ENCODE measurements at places on chromosomes 5 and 9. TPM values are rescaled to one million over a fixed set of nuclear protein-coding genes. Genes with fewer than 3 reads are reported as not detected.

GRCh38 chr5:178674334-178674733, 47.5 kb upstream of the CLK4 start:
- no peaks in the 10 kb centered on the region for H3K36me3 ChIP-seq
- H3K27ac ChIP-seq = no peak overlapping the region
- H3K4me3 ChIP-seq = no peak overlapping the region
- H3K4me1 ChIP-seq = no peaks in the 10 kb centered on the region
- H3K27me3 ChIP-seq = peaks cover 17% of the 10 kb centered on the region
- no peak for DNase-seq

GRCh38 chr9:85079349-85079748, 409.8 kb downstream of the NTRK2 start:
- no peak overlapping the region for H3K4me3 ChIP-seq
- H3K4me1 ChIP-seq = no peaks in the 10 kb centered on the region
- no peak for DNase-seq
- H3K36me3 ChIP-seq = no peaks in the 10 kb centered on the region

VCAN gene
- total RNA-seq = 1.2 TPM

BRD9 gene
- total RNA-seq = 22.9 TPM

DNA sequence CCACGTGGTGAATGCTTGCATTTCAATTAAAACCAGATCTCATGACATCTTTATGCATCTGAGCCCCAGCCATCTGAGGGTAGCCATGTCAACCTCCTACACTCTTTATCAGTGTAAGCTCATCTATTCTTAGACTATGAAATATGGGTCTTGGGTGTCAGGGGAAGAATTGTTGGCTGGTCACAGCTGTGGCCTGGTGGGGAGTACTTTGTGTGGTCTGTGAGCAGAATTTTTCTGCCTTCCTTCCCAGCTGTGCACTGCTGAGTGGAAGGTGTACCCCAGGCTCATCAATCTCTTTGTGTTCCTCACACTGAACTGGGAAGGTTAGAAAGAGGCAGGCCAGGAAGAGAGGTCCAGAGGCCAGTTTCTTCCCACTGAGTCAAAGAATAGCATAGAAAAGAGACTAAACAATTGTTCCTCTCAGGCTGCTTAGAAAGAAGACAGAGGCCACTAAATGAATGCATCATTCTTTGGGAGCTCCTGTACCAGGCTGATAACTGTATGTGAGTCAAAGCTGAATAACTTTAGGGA, 202.7 kb upstream of the RGMB start:
- H3K4me3 ChIP-seq = no peak overlapping the region
- no peak overlapping the region for H3K27ac ChIP-seq
- H3K4me1 ChIP-seq = no peaks in the 10 kb centered on the region
- H3K27me3 ChIP-seq = no peaks in the 10 kb centered on the region

ZNF354B gene
- 10.3 TPM for total RNA-seq

- no peaks in the 10 kb centered on the region for H3K4me1 ChIP-seq
- no peak for DNase-seq
- no peak overlapping the region for H3K27ac ChIP-seq
- peaks cover 25% of the 10 kb centered on the region for H3K27me3 ChIP-seq
- H3K4me3 ChIP-seq = no peak overlapping the region
- no peaks in the 10 kb centered on the region for H3K36me3 ChIP-seq
Measured at GRCh38 chr9:88258024-88258423, 119.7 kb upstream of the SPATA31C2 start.

MSX2 gene
- not detected for total RNA-seq

ARAP3 gene
- total RNA-seq = not detected

IL3 gene
- total RNA-seq = not detected

DNA sequence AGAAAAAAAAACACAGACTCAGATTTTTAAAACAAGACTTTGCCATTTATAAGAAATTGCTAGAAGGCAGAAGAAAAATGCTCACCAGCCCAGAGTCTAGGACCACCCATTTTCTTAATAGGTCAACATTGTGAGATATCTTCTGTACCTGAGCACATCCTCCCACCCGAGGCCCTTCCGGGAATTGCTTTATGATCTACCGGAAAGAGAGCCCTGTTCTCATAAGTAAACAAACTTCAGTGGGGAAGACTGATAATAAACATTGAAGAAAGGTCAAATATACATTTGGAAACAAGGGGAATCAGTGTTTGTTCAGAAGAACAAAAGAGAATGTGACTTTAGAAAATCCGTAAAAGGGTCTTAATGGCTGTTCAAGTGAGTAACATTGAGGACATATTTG, 44.4 kb downstream of the PRKACG start:
- peaks cover 65% of the 10 kb centered on the region for H3K4me1 ChIP-seq
- no peaks in the 10 kb centered on the region for H3K27me3 ChIP-seq
- H3K27ac ChIP-seq = peak overlapping the region; percentile 50
- no peak overlapping the region for H3K4me3 ChIP-seq
- H3K36me3 ChIP-seq = no peaks in the 10 kb centered on the region

- no peaks in the 10 kb centered on the region for H3K4me1 ChIP-seq
- no peak overlapping the region for H3K4me3 ChIP-seq
- H3K27me3 ChIP-seq = no peaks in the 10 kb centered on the region
- H3K36me3 ChIP-seq = no peaks in the 10 kb centered on the region
- DNase-seq = no peak
Measured at GRCh38 chr5:51465165-51465564, 81.9 kb downstream of the ISL1 start.

DNA sequence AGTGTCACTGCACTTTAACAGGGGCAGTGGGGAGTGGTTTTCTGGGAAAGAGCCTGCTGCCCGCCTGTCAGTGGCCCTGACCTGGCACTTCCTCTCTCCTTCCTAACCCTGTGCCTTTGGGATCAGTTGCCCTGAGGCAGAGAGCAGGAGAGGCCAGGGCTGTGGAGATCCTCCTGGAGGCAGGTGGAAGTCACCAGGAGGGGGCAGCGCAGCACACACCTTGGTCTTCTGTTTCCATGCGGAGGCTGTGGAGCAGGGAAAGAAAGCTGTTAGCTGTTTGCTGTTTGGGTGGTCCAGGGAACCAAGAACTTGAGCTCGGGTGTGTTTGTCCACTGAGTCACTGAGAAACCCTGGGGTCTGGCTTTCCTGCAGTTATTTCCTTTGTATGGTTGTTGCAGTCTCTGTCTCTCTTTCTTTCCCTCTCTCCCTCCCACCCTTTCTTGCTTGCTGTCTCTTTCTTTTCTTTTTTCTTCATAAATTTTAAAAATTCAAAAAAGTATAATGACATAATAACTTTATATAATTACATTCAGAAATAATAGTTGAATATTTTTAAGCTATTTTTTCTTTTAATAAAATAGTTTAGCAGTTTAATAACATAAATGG, 28.1 kb downstream of the NTRK2 start:
- no peaks in the 10 kb centered on the region for H3K27me3 ChIP-seq
- no peak overlapping the region for H3K4me3 ChIP-seq
- no peaks in the 10 kb centered on the region for H3K4me1 ChIP-seq

DNA sequence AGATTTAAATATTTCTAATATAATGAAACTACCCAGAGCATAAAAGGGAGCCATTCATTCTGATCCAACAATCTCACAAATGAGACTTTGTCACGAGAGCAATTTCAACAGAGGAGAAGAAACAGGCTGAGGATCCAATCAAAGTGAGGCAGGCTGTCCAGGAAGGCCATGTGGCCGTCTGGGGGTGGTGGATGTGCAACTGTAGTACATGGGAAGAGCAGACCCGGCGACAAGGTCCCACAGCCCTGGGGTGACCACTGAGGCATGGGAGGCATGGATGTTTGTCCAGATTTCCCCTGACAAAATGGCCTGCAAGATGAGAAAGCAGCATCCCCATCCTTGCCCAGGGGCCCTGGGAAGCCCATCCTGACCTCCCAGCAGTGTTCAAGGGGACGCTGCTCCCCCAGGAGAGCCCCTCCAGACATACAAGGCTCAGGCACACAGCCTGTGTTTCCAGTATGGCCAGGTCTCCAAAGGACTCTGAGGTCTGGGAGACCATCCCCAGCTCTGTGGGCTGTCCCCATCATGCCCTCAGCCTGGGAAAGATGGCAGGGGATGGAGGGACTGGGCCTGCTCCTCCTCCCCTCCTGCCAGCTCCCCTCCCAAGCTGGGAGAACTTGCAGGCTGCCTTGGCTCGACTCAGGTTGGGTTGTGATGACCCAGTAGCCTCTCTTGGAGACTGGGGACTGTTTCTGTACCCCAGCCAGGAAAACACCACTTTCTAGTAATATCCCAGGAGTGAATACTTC, 27.5 kb upstream of the FCN2 start:
- DNase-seq = no peak
- no peaks in the 10 kb centered on the region for H3K4me1 ChIP-seq
- H3K27ac ChIP-seq = no peak overlapping the region
- no peak overlapping the region for H3K4me3 ChIP-seq
- peaks cover 29% of the 10 kb centered on the region for H3K27me3 ChIP-seq

DNA sequence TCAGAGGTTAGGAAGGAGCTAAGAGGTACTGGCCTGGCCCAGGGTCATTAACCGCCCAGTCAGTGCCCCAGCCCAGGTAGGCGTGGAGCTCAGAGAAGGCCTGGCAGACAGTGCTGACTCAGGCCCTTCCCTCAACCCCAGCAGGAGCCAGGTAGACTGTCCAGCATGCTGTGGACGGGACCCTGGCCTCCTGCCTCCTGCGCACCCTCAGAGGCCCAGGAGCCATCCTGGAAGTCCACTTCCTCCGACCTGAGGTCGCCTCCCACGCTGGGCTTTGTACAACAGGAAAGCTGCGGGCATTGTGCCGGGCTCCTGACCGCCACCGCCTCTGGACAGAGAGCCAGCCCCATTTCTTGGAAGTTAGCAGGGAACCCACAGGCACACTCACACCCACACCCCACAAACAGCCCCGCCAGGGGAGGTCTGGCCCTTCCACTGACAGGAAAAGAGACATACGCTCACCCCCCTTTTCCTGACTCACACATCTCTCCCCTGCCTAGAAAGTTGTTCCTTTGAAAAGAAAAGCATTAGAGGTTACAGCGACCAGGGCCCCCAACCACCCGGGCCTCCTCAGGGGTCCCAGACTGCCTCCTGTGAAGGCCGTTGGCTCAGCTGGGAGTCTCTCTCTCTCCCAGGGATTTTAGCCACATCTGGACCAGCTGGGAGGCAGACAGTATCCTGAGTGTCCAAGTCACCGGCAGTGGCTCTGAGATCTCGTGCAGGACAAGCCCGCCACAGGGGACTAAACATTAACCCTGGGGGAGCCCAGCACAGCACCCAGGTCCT, 7.7 kb downstream of the RALGDS start:
- peaks cover 9% of the 10 kb centered on the region for H3K36me3 ChIP-seq
- H3K4me3 ChIP-seq = no peak overlapping the region
- no peaks in the 10 kb centered on the region for H3K27me3 ChIP-seq
- no peak for DNase-seq

DNA sequence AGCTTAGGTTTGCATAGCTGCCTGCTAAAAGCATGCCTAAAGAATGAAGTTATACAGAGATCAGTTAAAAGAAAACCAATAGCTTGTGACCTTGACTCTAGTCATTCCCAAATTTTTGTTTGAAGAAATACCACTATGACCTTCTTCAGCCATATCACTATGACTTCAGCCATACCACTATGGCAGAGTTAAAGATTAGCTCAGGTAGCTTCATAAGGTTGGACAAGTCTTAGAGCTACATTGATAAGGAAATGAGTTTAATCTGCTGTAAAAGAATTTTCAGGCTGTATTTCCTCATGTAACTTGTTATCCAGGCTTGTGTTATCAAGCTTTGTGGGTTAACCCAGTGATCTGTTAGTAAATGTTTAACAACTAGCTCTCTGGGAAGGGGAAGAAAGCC, 30.7 kb downstream of the C6 start:
- no peak overlapping the region for H3K4me3 ChIP-seq
- H3K4me1 ChIP-seq = peaks cover 29% of the 10 kb centered on the region
- H3K27me3 ChIP-seq = no peaks in the 10 kb centered on the region
